Gastrocnemius medialis (tissue), 4 donors: ENCODE measurements at places on chromosomes 4 and X. TPM values are rescaled to one million over a fixed set of nuclear protein-coding genes. Genes with fewer than 3 reads are reported as not detected.

GRCh38 chrX:42755815-42756214, 22.1 kb downstream of the PPP1R2C start:
- peak; percentile 38 for DNase-seq

- DNase-seq: no peak
Measured at GRCh38 chrX:136879001-136879687, 1.4 kb downstream of the RBMX start.

DNA sequence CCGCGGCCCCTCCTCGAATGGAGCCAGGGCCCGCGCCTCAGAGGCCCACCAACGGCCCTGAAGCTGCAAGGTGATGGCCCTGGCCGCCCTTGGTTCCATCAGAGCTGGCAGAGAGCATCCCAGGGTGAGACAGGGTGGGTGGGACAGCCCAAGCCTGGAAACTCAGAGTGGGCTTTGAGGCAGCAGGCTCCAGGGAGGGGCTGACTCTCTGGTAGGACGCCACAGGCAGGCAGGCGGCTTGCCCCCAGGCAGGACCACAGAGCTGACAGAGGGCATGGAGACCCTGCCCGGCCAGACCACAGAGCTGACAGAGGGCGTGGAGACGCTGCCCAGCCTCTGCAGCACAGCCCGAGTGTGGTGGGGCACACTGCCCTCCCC, 4.8 kb downstream of the MYL5 start:
- DNase-seq: no peak

- DNase-seq: no peak
Measured at GRCh38 chrX:152024710-152025109, 50.2 kb upstream of the GABRE start.

DCLK2 gene
- 0.58 TPM for total RNA-seq

PABPC4L gene
- 0.09 TPM for total RNA-seq

SHROOM4 gene
- total RNA-seq: 3.8 TPM

ZBED1 gene
- total RNA-seq: 165 TPM

MMRN1 gene
- total RNA-seq: 0.39 TPM
